Ecto neural progenitor cell (in vitro differentiated cells): ENCODE measurements at places on chromosomes 2 and 18.

GRCh38 chr2:144310484-144310883 is 209.4 kb downstream of the ZEB2 start:
- DNase-seq, result no peak

GRCh38 chr2:226079671-226080181 is 680.2 kb downstream of the NYAP2 start:
- no peak for DNase-seq

GRCh38 chr18:79635427-79635726 is 44.2 kb upstream of the CTDP1 start:
- DNase-seq, result peak; percentile 30

GRCh38 chr18:7575465-7576028 is 8.4 kb downstream of the PTPRM start:
- DNase-seq, result no peak

DNA sequence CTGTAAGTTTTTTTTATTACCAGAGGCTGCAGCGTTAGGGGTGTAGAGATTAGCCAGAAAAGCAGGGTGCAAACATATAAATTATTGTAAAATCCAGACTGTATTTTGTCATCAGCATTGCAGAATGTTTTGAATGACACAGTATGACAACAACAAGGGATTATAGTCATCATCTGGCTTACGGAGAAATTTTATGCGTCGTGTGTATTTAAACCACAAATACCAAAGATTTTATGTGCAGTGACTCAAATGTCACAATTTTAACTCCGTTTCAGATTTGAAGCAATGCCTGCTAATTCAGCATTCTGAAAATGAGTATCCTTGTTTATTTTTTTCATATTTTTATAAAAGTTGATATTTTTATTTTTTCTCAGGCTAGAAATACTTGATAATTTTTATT is 19.4 kb upstream of the TMX3 start:
- no peak for DNase-seq

- no peak for DNase-seq
Observed at GRCh38 chr2:44945676-44946371, 4.3 kb downstream of the SIX3 start.

- DNase-seq, result no peak
Observed at GRCh38 chr2:237721458-237721857, 77.1 kb upstream of the RBM44 start.

GRCh38 chr2:176124110-176124946 is 1.8 kb downstream of the HOXD9 start:
- DNase-seq, result no peak

GRCh38 chr2:235116885-235117492 is 165.2 kb downstream of the SH3BP4 start:
- DNase-seq, result no peak

- DNase-seq, result no peak
Observed at GRCh38 chr2:1017827-1018226, 67.2 kb downstream of the SNTG2 start.

DNA sequence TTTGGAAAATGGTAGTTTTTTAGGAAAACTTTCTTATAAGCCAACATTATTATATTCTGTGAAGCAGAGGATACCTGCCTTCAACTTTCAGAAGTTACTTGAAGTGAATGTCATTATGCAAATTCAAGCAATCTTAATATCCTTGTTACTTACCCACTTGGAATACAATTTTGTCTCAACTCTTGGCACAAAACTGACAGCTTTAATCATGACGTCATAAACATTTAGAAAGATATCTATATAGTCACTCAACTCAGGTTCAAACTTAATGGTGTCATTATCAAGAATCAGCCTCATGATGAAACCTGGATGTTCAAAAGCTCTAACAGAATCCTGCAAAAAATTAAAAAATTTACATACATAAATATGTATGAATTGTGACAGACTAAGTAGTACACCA is 68.1 kb downstream of the DNAH7 start:
- DNase-seq, result no peak

- DNase-seq, result peak; percentile 62
Observed at GRCh38 chr2:75432761-75433361, 127.9 kb downstream of the EVA1A start.

- no peak for DNase-seq
Observed at GRCh38 chr2:42098571-42099437, 51.0 kb downstream of the PKDCC start.

- DNase-seq, result no peak
Observed at GRCh38 chr2:173984866-173985604, 19.9 kb upstream of the SP3 start.

- no peak for DNase-seq
Observed at GRCh38 chr2:144233317-144233716, 286.6 kb downstream of the ZEB2 start.

DNA sequence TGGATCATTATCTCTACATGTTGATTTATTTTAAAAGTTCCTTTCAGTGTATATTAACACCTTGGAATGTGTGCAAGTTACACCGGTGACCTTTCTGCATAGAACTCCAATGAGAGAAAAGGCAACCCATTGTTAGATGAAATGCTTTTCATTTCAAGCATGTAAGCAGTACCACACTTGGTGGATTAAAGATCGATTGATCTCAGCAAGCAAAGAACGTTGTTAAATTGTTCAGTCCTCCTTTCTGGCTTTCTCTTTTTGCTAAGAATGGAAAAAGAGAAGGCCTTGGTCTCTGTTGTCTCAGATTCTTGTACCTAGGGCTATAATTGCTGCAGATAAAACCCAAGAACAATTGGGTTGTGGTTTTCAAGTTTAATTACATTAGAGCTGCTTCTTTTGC is 843.0 kb downstream of the DPP10 start:
- DNase-seq, result no peak

GRCh38 chr2:28233164-28233676 is 159.4 kb upstream of the FOSL2 start:
- DNase-seq, result no peak

GRCh38 chr18:39462436-39462835 is 1896.8 kb upstream of the CELF4 start:
- DNase-seq, result no peak

DNA sequence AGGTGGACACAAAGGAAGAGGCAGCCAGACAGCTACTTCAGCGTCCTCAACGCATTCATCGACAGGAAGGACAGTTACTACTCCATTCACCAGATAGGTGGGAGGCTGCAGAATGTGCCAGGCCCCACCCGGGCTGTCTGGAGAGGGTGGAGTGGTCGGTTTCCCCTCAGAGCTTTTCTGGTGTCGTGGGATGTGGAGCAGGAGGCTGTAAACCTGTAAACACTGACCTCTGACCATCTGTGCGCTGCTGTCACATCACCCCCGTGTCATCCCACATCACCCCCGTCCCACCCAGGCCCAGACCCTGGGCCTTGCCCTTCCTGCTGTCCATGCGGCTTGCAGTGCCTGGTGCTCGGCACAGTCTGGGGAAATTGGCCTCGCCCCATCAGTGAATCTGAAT is 17.1 kb downstream of the ATG4B start:
- DNase-seq, result no peak

- no peak for DNase-seq
Observed at GRCh38 chr2:70549064-70549710, 4.4 kb downstream of the TGFA start.

GRCh38 chr18:28193177-28193778 is 16.3 kb upstream of the CDH2 start:
- DNase-seq, result no peak

DNA sequence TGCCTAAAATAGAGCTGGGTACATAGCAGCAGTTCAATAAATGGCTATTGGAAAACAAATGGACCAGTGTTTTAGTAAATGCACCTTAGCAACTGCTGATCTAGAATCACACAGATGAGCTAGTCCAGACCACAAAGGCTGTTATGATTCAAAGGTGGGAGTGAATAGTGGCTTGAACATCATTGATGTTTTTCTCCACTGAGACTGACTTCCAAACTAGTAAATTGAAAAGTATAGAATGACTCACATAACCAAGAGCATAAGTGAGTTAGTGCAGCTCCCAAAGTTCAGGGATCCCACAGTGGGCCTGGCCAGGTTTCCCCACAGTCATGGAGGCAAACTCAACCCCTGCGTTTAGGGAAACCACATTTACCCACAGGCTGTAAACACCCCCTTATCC is 106.7 kb upstream of the YPEL5 start:
- no peak for DNase-seq

GRCh38 chr2:162769066-162769465 is 69.5 kb downstream of the KCNH7 start:
- no peak for DNase-seq

DNA sequence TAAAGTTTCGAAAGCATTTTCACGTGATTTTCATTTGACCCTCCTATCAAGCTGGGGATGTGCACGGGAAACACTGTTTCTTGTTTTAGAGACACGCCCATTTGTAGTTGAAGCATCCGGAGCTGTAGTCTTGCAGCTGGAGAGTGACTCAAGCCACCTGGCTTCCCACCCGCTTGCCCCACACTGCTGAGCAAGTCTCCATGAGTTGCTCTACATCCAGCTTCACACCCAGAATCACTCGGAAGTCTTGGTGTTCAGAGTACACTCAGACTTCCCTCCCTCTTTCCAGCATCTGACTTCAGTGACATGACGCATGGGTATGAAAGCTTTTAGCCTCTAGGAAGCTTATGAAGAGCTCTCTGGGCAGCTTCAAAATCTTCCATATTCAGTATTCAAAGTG is 262.4 kb downstream of the NBAS start:
- no peak for DNase-seq

GRCh38 chr2:193276069-193276468 is 1081.3 kb upstream of the TMEFF2 start:
- DNase-seq, result no peak

DNA sequence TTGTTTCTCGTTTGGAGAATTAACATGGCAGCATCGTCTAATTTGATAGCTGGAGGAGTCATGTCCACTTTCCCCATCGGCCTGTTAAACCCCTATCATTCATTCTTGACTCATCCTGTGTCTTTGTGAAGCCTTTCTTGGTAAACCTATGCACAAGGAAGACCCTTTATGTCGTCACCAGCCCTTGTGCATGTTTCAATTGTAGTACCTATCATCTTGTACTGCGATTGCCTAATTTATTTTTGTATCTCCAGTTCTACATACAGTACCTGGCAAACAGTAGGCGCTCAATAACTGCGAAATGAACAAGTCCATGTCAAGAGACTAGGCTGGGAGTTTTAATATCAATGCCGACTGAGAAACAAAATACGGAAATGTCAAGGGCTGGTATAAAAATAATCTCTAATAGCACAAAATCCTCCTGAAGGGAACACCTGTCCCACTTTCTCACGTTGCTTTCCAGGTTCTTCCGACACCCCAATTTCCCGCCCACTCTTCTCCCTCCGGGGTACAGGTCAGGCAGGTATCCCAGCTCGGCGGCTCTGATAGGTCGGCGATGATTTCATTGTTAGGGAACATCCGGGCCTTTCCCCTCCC is 1.3 kb upstream of the PPM1B start:
- DNase-seq, result no peak

DNA sequence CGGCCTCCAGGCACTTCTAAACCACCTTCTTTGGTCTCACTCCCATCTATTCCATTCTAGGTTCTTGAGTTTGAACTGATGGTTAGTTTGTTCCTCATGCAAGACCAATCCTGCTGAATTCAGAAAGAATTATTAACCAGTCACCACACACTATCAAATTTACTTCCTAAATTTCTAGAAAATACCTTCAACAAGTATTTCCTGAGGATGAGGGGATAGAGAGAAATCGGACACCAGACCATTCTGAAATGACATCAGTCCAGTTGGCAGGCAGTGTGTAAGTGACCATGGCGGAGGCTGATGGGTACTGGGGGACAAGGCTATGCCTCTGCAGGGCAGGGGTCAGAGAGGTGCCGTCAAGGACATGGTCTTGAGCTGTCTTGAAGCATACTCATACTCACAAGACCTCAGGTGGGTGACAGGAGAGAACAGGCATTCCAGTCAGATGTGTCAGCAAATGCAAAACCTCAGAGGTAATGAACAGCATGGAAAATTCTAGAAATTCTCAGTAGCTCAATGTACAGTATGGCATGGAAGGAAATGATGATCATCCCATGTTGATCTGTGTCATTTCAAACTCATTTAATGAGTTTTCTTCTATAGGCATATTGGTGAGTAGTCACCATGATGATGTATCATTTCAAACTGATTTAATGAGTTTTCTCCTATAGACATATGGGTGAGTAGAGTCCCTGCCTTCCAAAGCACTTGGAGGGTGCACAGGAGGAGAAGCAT is 119.6 kb downstream of the DDX1 start:
- DNase-seq, result no peak

GRCh38 chr18:57561728-57562423 is 24.6 kb downstream of the FECH start:
- DNase-seq, result peak; percentile 61

DNA sequence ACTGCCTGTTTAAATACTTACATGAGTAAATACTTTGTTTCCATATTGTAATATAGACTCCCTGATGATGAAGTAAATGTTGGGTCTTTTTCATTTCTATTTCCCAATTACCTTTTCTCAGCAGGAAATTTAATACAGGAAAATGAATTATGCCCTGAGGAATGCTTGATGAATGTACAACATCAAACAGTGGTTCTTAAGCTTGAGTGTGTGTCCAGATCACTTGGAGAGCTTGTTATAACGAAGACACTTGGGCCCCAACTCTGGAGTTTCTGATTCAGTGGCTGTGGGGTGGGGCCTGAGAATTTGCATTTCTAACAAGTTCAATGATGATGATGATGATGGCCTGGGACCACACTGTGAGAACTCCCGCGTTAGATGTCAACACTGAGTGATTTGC is 7.1 kb upstream of the ME2 start:
- DNase-seq, result no peak

DNA sequence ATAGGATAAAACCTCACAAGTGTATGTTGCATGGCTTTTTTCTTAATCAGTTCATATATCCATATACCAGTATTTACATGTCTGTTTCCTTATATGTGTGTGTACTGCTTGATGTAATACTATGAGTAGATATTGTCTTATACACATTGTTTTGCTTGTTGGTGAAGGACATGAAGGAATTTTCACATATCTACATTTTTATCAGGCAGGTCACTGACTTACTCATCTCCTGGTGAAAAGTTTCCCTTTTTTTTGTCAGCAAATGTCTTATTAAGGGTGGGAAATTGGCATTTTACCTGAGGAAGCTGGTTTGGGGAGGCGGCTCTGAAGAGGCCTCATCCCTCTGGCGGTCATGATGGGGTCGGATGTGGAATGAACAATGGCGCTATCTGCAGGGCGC is 61.4 kb upstream of the LYPD1 start:
- no peak for DNase-seq

GRCh38 chr18:42807887-42808286 is 307.6 kb downstream of the RIT2 start:
- no peak for DNase-seq

DNA sequence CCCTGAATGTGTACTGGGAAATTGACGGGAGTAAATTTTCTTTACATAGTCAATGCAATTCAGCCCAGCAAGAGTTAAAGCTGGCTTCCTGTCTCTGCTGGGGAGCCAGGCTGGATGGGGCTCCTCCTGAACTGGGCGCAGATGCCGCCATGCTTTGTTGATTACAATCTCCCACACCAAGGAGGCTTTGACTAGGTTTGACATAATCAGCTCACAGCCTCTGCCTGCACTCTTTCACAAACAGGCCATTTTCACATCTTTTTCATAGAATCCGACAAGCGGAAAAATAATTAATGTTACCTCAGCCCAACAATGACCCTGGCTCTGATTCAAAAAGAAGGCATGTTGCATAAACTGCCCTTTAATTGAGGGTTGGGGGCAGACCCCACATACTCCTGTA is 54.3 kb downstream of the FOXI3 start:
- DNase-seq, result no peak
